ENCODE measurements at places on chromosomes 2 and 18.

- peak; percentile 58 for DNase-seq
Measured at GRCh38 chr18:26804519-26804918, 61.0 kb downstream of the AQP4 start.

DNA sequence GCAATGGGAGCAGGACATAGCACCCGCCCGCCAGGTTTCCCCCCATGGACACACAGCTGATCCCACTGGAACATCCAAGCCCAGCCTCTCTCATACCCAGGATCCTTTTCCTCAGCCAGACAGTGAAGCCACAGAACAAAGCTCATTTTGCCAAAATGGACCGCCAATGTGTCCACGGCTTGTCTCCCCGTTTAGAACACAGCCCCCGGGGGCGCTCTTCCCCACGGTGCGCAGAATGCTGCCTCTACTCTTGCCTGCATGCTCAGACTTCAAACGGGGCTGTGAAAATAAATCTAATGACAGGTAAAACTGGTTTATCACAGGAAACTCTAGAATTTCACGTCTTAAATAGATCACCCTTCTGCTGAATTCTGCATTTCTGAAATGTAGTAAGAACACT, 548.5 kb upstream of the ID2 start:
- DNase-seq, result no peak

GRCh38 chr2:233996000-233996399, 54.5 kb upstream of the SPP2 start:
- DNase-seq, result no peak

- DNase-seq, result no peak
Measured at GRCh38 chr2:34851804-34852203, 1252.7 kb upstream of the FAM98A start.

GRCh38 chr2:232979871-232980461, 33.1 kb downstream of the NGEF start:
- DNase-seq, result no peak

- no peak for DNase-seq
Measured at GRCh38 chr2:239465017-239466001, 64.5 kb upstream of the HDAC4 start.

GRCh38 chr2:172804423-172804822, 68.8 kb downstream of the RAPGEF4 start:
- DNase-seq, result peak; percentile 48

DNA sequence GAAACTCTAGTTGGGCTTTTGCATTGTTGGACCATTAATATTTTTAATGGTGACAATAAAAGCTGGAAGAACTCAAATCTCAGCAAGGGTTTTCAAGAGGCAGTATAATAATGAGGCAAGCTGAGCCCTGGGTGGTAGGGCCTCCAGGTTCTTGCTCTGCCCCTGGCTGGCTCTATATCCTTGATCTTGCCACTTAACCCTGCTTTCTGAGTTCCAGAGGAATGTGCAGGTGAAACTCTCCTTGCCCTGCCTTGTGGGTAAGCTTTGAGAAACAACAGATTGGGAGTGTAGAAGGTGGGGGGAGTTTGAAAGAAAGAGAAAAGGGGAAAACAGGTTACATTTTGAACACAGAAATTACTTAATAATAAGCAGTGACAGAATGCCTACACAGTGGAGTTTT, 103.3 kb upstream of the MAP4K3 start:
- DNase-seq, result no peak

DNA sequence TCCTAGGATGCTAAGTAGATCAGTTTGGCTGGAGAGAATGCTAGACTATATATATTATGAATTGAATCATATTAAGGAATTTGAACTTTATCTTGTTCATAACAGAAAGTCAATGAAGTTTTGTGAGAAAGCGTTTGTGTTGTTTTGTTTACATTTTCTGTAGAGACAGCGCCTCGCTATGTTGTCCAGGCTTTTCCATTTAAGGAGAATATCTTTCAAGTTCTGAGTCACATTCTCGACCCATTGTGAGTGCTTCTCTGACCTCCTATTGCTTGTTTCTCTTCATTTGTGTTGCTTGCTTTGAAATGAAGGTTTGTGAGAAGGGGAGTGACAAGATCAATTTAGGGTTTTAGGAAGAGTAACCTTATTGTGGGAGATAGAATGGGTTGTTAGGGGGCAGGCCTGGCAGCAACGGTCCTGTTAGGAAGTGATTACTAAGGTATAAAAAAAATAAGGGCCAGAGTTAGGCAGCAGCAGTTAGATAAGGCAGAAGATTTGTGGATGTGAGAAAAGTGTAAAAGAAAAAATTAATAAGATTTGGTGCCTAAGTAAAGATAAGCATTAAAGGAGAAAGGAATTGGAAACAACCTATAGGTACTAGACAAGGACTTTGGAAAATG, 47.6 kb upstream of the ACVR1 start:
- DNase-seq, result no peak

GRCh38 chr18:3356614-3357013, 93.4 kb upstream of the TGIF1 start:
- no peak for DNase-seq

DNA sequence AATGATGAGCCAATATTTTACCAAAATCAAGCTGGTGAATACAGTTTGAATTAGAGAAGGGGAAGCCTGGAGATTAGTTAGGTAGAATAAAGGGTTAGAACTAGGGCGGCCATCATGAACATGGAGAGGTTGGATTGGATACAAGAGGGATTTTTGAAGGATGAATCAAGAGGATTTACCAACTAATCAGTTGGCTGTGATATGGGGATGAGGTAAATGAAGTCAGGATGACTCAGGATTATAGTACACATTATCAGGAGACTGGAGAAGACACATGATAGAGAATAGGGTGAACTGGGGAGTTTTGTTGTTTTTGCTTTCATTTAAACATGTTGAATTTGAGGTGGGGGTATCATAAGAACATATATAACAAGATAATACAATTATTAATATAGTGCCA, 73.8 kb upstream of the PROKR1 start:
- no peak for DNase-seq

GRCh38 chr2:26507932-26508331, 30.0 kb upstream of the OTOF start:
- DNase-seq, result no peak

- DNase-seq, result no peak
Measured at GRCh38 chr2:83595121-83595690, 863.9 kb downstream of the SUCLG1 start.

GRCh38 chr2:238892796-238893195, 44.9 kb downstream of the TWIST2 start:
- DNase-seq, result no peak

- DNase-seq, result no peak
Measured at GRCh38 chr2:35501076-35501475, 854.5 kb upstream of the CRIM1 start.

DNA sequence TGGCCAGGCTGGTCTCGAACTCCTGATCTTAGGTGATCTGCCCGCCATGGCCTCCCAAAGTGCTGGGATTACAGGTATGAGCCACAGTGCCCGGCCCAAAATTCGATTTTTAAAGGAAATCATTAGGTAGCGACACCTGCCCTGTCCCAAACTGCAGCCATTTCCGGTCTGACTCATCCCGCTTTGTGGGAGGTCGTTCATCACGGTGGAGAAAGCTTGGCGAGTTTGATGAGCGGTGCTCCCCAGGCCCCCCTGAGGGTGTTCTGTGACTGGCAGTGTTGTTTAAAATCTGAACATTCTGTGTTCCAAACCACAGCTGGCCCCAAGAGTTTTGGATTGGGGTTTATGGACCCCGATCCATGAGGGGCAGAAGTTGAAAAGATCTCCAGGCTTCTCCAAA, 53.0 kb upstream of the GLI2 start:
- no peak for DNase-seq

DNA sequence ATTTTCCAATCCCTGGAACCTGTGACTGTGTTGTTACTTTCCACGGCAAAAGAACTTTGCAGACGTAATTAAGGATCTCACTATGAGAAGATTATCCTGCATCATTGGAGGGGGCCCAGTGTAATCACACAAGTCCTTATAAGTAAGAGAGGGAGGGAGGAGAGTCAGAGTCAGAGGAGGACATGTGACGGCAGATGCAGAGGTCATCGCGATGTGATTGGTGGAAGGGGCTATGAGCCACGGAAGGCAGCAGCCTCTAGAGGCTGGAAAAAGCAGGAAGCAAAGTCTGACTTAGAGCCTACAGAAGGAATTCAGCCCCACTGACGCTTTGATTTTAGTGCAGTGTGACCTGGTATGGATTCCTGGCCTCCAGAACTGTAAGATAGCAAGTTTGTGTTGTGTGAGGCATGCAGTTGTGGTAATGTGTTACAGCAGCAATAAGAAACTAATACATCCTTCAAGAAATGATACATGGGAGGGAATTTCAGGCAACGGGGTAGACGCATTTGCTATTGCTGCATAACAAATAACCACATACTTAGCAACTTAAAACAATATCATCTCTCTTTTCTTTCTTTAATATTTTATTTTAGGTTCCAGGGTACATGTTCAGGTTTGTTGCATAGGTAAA, 112.7 kb upstream of the SERPINE2 start:
- DNase-seq, result no peak

GRCh38 chr18:8031496-8031895, 464.4 kb downstream of the PTPRM start:
- no peak for DNase-seq

GRCh38 chr2:150332383-150332782, 155.1 kb downstream of the RND3 start:
- no peak for DNase-seq

- DNase-seq, result no peak
Measured at GRCh38 chr2:239259603-239260298, 141.1 kb downstream of the HDAC4 start.

- DNase-seq, result no peak
Measured at GRCh38 chr2:20556756-20557155, 94.1 kb downstream of the HS1BP3 start.

DNA sequence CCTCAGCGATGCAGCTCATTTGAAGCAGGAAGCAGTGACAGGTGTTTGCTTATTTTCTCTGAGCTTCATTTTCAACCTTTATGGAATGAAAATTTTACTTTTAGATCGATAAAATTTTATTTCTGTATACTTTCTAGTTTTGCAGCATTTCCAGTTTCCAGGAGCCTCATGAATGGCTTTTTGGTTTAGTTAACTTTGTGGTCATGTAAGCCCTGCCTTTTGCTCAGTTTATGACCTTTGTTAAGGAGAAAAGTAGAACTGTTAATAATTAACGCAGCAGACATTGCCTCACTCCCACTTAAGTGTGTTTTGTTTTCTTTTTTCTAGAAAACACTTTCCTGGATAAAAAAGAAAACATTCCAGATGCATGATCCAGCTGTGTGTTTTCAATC, 4.4 kb upstream of the FARP2 start:
- DNase-seq, result no peak

GRCh38 chr2:39375917-39376316, 61.2 kb downstream of the MAP4K3 start:
- no peak for DNase-seq

GRCh38 chr2:112893752-112894151, 17.2 kb upstream of the IL37 start:
- DNase-seq, result no peak

DNA sequence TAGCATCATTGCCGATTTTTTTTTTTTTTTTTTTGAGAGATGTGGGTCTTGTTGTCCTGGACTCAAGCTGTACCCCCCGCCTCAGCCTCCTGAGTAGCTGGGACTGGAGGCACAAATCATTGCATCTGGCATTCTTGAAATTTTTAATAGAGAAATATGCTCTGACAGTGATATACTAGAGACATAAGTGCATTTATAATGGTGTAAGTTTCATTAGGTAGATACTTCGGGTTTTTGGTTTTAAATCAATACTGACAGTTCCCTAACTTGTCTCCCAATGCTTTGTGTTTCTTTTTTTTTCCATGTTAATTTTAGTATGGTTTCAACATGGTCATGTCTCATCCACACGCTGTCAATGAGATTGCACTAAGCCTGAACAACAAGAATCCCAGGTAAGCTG, 138.7 kb downstream of the PRPF40A start:
- no peak for DNase-seq

DNA sequence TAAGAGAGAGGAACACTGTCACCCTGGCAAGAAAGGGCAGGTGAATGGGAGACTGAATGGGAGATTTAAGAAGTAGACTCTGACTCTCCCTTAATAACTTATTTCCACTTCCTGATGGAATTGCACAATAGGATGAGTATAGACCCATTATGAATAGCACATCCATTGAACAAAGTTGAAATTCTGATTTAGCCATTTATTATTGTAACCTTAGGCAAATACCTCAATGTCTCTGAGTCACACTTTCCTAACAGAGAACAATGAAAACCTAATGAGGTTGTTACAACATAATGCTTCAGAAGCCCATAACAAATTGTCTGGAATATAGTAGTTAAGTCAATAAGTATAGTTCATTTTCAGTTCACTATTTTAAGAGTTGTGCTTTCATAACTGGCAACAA, 78.9 kb downstream of the NRXN1 start:
- no peak for DNase-seq

DNA sequence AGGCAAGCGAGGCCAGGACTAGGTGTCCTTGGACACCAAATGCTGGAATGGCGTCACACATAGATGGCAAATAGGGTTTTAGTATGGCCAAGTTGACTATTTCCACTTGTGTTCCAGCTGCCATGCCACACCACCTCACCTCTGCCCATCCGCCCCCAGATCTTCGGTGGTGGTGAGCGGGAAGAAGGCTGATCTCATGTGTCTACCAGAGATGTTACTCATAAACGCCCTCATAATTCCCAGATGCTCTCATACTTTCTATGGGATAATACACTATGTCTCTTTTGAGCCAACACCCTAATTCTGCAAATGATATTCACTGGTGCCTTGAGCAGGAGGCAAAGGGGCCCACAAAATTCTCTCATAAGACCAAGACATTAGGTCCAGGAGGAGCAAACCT, 281.1 kb upstream of the FN1 start:
- DNase-seq, result no peak

- DNase-seq, result no peak
Measured at GRCh38 chr2:146979746-146980145, 865.1 kb upstream of the ACVR2A start.

- DNase-seq, result no peak
Measured at GRCh38 chr2:215787565-215788178, 225.7 kb downstream of the MREG start.

DNA sequence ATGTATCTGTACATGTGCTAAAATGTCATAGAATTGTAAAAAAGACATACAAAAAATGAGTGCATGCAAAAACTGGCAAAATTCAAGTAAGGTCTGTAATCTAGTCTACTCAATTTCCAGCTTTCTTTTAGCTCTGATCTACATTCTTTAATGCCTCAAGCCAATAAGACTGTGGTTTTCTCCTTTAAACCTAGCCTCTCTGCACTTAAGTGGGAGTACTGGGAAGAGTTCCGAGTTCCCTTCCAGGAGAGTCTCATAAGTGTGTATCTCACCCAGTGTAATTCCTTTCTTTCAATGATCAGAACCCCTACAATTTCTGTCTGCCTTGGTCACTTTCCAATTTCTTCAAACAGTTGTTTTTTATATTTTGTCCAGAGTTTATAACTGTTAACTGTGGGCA, 150.1 kb downstream of the PTRHD1 start:
- no peak for DNase-seq

- no peak for DNase-seq
Measured at GRCh38 chr2:6139916-6140315, 447.7 kb downstream of the SOX11 start.

- DNase-seq, result no peak
Measured at GRCh38 chr2:106147159-106147558, 46.9 kb downstream of the UXS1 start.

- no peak for DNase-seq
Measured at GRCh38 chr2:191632426-191632825, 45.5 kb upstream of the NABP1 start.

GRCh38 chr2:120826716-120827410, 91.2 kb downstream of the GLI2 start:
- no peak for DNase-seq

GRCh38 chr2:224956706-224957105, 85.6 kb downstream of the DOCK10 start:
- DNase-seq, result no peak

Measured in D341Med (cell line).